ENCODE measurements at places on chromosomes 11 and 22.

DNA sequence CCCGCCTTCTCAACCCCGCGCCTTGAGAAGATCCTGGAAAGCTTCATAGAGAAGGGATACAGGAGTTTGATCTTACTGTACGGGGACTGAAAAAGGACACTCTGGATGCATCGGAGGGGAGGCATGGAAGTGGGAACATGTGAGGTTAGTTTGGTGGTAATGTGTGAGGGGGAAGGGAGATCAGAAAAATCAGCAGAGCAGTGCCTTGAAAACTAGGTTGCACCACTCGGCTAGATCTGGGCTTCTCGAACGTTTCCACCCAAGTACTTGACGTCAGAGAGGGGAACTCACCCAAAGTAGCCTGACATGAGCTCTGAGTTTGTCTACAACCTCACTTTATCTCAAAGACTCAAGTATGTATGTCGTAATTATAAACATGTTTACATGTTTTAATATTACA is 14.5 kb downstream of the USP35 start:
- no peak for DNase-seq

GRCh38 chr11:118909619-118910308 is 16.0 kb downstream of the BCL9L start:
- DNase-seq, result no peak

DNA sequence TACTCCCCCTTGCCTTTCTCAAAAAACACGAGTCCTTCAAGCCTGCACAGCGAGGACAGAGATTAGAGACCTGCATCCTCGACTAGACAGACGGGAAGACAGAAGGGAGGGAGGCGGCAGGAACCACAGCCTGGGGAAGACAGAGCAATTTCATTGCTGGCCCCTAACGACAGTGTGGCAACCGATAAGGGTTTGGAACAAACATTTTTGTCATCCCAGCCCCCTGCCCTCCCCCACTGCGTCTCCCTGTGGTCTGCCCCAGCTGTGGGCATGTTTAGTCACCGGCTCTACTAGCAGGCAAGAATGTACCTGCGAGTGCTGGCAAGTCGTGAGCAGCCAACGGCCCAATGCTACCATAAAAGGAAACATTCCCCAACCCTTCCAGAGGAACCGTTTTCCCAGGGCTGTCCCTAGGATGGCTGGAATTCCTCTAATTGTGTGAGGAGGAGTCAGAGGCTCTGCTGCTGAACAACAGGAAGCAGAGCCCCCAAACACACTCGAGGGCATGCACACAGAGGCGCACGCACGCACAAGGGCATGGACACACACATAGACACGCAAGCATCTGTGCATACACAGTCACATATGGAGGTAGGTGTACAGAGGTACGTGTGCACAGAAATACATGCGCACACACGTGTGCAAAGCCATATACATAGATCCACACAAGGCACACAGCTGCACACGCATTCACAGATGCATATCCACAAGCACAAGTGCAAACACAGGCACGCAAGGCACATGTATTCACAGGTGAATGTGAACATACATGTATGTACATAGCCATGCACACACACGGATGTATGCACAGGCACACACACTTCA is 58.3 kb downstream of the MYH9 start:
- DNase-seq, result no peak

- no peak for DNase-seq
These were observed 21.3 kb upstream of the CTSD start for GRCh38 chr11:1784761-1785650.

- no peak for DNase-seq
These were observed 712 bp downstream of the CERK start for GRCh38 chr22:46737105-46737975.

DNA sequence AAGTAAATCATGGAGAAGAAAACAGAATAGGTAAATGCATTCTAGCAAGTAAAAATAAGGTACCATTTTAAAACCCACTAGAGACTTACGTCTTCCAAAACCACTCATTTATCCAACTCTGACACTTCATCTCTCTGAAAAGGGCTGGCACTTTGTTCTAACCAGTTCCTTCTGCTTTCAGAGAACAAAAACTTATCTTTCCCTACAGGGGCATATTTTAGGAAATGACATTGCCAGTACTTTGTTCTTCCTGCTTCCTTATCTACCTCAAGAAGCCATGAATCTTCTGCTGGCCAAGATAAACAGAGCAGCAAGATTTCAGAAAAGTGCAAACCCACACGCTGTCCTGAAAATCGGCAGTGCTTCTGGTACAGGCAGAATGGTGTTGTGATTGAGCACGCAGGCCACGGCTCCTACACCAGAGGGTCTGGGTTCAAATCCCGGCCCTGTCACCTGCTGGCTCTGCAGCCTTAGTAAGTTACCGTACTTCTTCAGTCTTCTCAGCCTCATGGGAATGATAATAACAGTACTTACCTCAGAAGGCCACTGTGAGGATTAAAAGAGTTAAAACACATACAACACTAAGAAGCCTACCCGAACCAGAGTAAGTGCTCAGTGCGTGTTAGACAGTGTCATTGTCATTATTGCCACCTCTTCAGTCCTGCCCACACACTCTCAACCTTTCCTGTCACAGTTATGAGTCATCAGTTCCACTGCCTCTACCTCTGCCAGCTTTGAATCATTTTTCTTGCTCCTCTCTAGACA is 11.0 kb downstream of the MPZL3 start:
- no peak for DNase-seq

- no peak for DNase-seq
These were observed 122.0 kb upstream of the SORL1-AS1 start for GRCh38 chr11:121574801-121575200.

DNA sequence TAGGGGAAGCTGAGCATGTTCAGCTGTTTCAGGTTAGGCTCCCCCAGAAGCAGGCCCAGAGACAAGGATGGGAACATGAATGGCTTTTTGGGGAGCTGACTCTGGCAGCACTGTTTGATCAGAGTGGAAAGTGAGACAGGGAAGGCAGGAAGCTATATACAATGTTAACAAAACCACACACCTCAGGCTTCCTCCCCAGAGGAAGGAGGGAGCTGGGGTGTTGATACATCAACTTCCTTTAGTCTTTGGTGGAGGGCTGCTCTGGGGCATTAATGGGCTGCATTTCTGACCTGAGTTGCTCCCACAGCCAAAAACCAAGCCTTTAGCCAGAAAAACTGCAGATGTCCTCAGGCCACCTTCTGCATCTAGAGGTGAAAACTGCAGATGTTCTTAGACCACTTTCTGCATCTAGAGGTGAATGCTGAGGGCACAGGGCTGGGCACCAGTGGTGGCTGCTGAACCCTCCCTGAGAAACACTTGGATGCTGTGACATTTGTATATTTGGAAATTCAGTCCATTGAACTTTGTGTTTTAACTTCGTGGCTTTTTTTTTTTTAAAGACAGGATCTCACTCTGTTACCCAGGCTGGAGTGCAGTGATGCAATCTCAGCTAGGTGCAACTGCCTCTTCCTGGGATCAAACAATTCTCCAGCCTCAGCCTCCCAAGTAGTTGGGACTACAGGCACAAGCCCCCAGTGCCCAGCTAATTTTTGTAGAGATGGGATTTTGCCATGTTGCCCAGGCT is 49.9 kb downstream of the KIAA1671 start:
- DNase-seq, result no peak
